Sigmoid colon (tissue), 7 donors: ENCODE measurements at places on chromosomes 1 and 21. TPM values are rescaled to one million over a fixed set of nuclear protein-coding genes. Genes with fewer than 3 reads are reported as not detected.

- peaks cover 7% of the 10 kb centered on the region for H3K4me1 ChIP-seq
- H3K27ac ChIP-seq: no peak overlapping the region
- no peaks in the 10 kb centered on the region for H3K36me3 ChIP-seq
These were observed 73.7 kb downstream of the TOMM20 start for GRCh38 chr1:235054936-235055335.

Gene PLEKHN1
- not detected for total RNA-seq

DNA sequence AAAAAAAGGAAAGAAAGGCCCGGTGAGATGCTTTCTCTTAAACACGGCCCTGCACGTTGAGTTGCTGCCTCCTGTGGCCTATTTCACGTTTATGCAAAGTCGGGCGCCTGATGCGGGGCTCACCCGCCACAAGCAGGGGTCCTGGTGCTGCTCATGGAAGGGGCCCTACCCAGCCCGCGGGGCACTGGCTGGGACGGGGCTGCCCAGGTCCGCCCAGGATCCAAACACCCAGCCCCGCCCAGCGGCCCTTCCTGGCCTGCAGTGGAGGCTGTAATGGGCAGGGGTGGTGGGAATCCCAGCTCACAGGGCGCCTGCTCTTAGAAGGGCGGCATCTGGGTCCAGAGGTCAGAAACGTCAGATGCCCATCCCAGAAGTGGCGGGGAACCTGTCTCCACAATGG lies 1.6 kb downstream of the COL6A2 start:
- H3K27ac ChIP-seq: peak overlapping the region; percentile 99
- no peaks in the 10 kb centered on the region for H3K36me3 ChIP-seq
- DNase-seq: peak; percentile 85

- no peak overlapping the region for H3K27ac ChIP-seq
- no peak overlapping the region for H3K4me3 ChIP-seq
- no peaks in the 10 kb centered on the region for H3K4me1 ChIP-seq
These were observed 301.1 kb upstream of the NRIP1 start for GRCh38 chr21:15365751-15366392.

DNA sequence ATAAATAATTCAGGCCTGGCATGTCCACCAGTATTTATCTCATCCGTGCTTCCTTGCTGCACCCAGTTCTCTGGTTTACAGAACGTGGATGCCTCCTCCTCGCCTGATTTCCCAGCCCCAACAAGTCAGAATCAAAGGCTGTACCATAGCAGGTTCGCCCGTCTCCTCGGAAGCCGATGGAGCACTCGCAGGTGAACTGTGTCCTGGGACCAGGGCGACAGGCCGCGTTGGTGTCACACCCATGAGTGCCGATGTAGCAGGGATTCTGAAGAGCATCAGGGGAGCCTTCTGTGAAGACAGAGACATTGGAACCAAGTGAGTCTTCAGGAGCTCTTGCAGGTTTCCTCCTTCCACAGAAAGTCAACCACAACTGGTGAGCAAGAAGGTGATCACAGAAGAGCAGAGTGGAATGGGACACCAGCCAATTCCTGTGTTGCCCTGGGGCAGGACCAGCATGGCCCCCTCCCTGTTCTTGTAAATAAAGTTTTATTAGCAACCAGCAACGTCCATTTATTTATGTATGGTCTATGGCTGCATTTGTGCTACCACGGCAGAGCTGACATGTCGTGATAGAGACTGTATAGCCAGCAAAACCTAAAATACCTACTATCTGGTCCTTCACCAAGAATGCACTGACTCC lies 40.8 kb downstream of the NID1 start:
- no peak for DNase-seq
- H3K27ac ChIP-seq: peak overlapping the region; percentile 24
- H3K4me3 ChIP-seq: no peak overlapping the region

Gene NID1
- 142 TPM for total RNA-seq

Gene AMY1A
- total RNA-seq: not detected

Gene FHAD1
- total RNA-seq: 1.1 TPM

Gene DDX20
- total RNA-seq: 22.2 TPM

GRCh38 chr1:56301791-56302190 lies 277.6 kb downstream of the PLPP3 start:
- DNase-seq: no peak
- no peak overlapping the region for H3K4me3 ChIP-seq
- H3K4me1 ChIP-seq: peaks cover 7% of the 10 kb centered on the region
- H3K27ac ChIP-seq: no peak overlapping the region
- H3K36me3 ChIP-seq: no peaks in the 10 kb centered on the region

DNA sequence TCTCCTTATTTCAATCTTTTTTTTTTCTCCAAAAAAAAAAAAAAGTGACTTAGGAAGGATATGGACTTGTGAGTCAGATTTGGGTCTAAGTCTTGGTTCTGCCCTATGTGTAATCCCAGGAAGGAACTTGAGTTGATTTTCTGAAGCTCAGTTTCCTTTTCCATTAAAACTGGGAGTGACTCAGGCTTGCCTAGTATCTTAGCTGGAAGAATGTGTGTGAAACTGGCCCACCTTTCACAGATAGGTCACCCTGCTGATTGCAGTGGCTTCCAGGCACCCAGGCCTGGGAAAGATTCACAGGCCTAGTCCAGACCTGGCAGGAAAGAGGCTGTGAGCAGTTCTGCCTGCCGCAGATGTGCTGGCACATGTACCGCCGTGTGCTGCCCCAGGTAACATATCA lies 218.3 kb upstream of the HOOK1 start:
- no peaks in the 10 kb centered on the region for H3K4me1 ChIP-seq
- DNase-seq: no peak

GRCh38 chr1:152582647-152583046 lies 2.3 kb upstream of the LCE3D start:
- H3K4me1 ChIP-seq: no peaks in the 10 kb centered on the region
- H3K27me3 ChIP-seq: no peaks in the 10 kb centered on the region
- H3K4me3 ChIP-seq: no peak overlapping the region
- no peaks in the 10 kb centered on the region for H3K36me3 ChIP-seq

Gene TRIM58
- total RNA-seq: 0.55 TPM

DNA sequence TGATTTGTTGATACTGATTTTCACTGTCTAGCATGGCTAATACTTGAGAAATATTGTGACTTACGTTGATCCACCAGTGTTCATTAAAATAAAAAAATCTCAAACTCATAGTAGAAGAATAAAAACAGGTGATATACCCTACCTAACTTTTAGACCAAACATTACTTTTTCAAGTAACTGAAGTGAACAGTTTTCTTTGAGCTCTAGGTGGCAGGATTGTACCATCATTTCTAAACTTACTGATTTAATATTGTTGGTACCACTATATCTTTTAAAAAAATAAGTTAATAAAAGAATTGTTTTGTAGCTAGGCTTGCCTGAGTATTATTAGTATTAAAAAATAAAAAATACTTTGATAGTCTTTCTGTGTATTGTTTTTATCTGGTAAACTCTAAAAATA lies 21.5 kb downstream of the CDC73 start:
- no peaks in the 10 kb centered on the region for H3K27me3 ChIP-seq

Gene DDR2
- total RNA-seq: 236 TPM

DNA sequence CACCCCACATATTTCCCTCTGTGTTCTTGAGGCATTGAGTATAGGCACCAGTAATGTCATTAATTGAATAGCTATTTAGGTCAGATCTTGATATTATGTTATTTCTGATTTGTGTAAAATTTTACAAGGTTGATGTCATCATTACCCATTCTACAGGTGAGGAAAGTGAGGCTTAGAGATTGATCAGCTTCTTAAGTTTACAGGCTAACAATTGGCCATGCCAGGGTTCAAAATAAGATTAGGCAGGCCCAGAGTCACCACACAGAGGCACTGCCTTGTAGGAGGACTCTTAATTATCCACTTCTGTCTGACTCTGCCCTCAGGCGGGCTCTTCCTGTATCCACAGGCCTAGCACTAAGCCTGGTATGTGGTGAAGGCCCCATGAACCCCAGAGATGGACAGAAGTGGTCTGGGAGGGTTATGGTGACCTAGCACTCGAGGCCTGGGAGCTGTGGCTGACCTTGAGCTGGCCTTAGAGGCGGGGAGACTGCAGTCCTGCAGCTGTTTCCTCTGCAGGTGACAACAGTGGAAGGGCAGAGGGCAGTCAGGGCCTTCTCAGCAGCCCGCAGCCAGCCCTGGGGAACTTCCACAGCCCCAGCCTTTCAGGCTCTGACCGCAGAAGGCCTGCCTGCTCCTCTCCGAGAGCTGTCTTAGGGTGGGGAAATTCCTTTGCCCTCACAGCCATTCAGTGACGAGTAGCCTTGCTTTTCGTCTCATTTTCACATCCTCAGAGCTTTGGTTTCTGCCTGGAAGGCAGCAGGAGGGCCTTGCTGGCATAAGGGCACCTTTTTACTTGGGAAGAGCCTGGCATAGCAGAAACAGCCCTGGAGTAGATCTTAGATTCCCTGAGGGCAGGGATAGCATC lies 12.2 kb downstream of the ZDHHC18 start:
- H3K4me3 ChIP-seq: no peak overlapping the region
- no peak overlapping the region for H3K27ac ChIP-seq
- no peaks in the 10 kb centered on the region for H3K4me1 ChIP-seq
- DNase-seq: no peak

Gene HMCN1
- 7.6 TPM for total RNA-seq

DNA sequence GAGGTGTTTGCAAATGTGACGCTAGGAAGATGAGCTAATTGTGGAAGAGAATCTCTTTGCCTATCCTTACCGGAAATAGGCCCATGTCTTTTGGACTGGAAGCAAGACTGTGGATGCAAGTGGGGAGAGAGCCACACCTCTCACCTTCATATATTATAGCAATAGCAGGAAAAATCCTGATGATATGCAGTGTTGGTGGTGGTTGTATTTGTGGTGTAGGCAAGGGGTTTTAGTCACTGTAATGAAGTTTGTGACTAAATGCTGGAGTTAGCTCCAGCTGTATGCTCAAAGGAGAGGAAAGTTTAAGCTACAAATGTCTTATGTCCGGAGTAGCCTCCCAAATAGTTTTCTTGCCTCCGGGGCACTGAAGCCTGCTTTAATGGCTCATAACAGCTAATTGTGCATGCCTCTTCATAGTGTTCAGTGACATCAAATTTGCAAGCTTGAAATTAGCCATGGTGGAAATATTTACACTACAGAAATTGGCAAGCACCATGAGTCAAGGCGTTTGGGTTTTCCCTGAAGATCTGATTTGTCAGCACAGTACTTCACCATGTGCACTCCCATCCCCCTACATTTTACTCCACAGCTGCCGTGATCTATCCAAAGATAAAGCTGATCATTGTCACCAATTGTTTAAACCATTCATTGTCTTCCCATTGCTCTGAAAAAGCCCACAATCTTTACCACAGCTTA lies 102.6 kb upstream of the ZNF644 start:
- H3K27me3 ChIP-seq: no peaks in the 10 kb centered on the region
- no peaks in the 10 kb centered on the region for H3K36me3 ChIP-seq
- H3K4me3 ChIP-seq: no peak overlapping the region
- H3K4me1 ChIP-seq: no peaks in the 10 kb centered on the region
- no peak for DNase-seq
- H3K27ac ChIP-seq: no peak overlapping the region

- no peaks in the 10 kb centered on the region for H3K4me1 ChIP-seq
- H3K27ac ChIP-seq: no peak overlapping the region
- DNase-seq: no peak
- no peaks in the 10 kb centered on the region for H3K27me3 ChIP-seq
- peaks cover 22% of the 10 kb centered on the region for H3K36me3 ChIP-seq
These were observed 70.2 kb upstream of the MORC3 start for GRCh38 chr21:36249576-36250422.

DNA sequence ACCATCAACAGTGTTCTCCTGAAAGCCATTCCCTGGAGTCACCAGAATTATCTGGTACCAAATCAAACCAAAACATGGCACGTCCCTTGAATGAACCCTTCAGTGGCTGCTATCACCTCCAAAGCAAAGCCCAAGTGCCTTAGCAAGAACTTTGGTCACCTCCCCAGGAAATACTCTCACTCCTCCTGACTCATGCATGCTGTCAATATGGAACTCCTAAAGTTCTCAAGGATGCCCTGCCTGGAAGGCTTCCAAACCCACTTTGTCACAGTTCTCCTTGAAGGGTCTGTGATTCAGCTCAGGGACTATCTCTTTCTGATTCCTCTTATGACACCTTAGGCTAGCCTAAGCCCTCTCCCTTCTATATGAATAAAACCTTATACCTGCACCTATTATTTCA lies 146.1 kb upstream of the RUNX1 start:
- H3K4me1 ChIP-seq: no peaks in the 10 kb centered on the region
- no peaks in the 10 kb centered on the region for H3K36me3 ChIP-seq
- H3K4me3 ChIP-seq: no peak overlapping the region
- no peaks in the 10 kb centered on the region for H3K27me3 ChIP-seq
- DNase-seq: no peak

DNA sequence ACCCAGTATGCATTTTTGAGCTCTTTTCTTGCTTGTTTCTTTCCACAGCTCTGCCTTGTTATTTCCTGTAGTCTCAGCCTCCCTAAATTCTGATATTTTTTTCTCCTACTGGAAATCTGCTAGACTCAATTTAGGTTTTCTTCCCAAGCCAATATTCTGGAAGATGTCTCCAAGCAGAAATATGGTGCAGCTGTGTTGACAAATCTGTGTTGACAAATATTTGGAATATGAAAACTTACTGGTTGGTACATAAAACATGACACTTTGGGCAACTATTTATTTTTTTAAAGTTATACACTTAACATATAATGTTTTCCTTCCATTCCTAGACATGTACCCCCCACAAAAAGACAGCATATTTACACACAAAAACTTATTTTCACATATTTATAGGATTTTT lies 1048.4 kb downstream of the NCAM2 start:
- H3K4me1 ChIP-seq: no peaks in the 10 kb centered on the region
- DNase-seq: no peak
- H3K27me3 ChIP-seq: no peaks in the 10 kb centered on the region
- H3K4me3 ChIP-seq: no peak overlapping the region
- H3K27ac ChIP-seq: no peak overlapping the region

DNA sequence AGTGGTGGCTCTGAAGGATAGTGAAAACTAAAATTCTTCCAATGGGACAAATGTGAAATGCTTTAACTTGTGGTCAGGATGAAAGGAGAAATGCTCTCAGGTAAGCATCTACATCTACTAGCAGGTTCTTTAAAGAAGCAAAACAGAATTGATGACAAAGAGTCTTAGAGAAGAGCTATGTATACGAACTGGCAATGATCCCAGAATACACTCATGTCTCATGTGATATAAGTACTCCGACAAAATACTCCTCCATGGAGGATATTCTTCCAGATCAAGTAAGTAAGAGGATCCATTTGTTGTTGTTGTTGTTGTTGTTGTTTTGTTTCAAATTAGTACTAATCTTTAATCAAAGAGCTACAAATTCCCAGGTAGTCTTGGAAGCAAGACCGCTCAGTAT lies 174.0 kb upstream of the ATP1B1 start:
- H3K4me3 ChIP-seq: no peak overlapping the region
- no peaks in the 10 kb centered on the region for H3K36me3 ChIP-seq
- no peak for DNase-seq
- no peaks in the 10 kb centered on the region for H3K4me1 ChIP-seq

DNA sequence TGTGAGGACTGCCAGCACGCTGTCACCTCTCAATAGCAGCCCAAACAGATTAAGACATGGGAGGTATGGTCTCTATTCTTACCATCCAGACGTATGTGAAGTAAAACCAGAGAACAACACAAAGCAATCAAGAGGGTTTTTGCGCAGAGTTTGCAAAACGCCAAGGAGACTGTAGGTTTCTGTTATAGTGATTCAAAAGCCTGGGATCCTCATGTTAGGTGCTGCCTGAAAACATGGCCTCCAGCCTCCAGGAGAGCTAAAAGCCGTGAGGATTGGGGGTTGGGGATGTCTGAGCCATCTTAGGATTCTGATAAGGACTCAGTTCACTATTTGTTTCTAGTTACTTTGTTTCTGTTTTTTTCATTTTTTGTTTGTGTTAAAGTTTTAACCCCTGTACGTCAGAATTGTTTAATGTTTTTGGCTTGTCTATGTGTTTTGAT lies 4.2 kb upstream of the CCT8 start:
- H3K36me3 ChIP-seq: no peaks in the 10 kb centered on the region
- peak overlapping the region; percentile 63 for H3K4me3 ChIP-seq
- peak overlapping the region; percentile 86 for H3K27ac ChIP-seq
- H3K4me1 ChIP-seq: peaks cover 6% of the 10 kb centered on the region
- no peak for DNase-seq
- no peaks in the 10 kb centered on the region for H3K27me3 ChIP-seq
